ENCODE measurements at places on chromosomes 7 and 10.

GRCh38 chr10:106136175-106136574, 1028.3 kb downstream of the SORCS1 start:
- no peak for DNase-seq
- no peak overlapping the region for H3K27ac ChIP-seq
- no peaks in the 10 kb centered on the region for H3K4me1 ChIP-seq
- H3K27me3 ChIP-seq: no peaks in the 10 kb centered on the region
- H3K4me3 ChIP-seq: no peak overlapping the region

DNA sequence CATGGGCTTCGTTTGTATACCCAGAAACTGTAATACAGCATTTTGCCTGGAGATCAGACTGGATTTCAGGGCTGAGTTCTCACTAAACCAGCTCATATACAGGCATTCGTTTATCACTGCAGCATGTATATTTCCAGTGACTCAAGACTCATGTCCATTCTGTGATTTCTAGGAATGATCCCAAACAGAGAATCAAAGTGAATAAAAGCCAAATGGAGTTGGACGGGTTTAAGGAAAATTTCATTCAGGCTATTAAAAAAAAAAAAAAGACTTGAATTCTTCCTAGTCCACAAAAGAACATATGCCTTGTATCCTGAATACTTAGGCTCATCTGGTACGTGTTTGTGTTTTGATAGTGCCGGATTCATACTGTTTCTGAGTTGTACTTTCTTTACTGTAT, 46.8 kb downstream of the TET1 start:
- H3K4me1 ChIP-seq: peaks cover 2% of the 10 kb centered on the region
- H3K4me3 ChIP-seq: no peak overlapping the region
- H3K27ac ChIP-seq: no peak overlapping the region
- H3K27me3 ChIP-seq: no peaks in the 10 kb centered on the region

DNA sequence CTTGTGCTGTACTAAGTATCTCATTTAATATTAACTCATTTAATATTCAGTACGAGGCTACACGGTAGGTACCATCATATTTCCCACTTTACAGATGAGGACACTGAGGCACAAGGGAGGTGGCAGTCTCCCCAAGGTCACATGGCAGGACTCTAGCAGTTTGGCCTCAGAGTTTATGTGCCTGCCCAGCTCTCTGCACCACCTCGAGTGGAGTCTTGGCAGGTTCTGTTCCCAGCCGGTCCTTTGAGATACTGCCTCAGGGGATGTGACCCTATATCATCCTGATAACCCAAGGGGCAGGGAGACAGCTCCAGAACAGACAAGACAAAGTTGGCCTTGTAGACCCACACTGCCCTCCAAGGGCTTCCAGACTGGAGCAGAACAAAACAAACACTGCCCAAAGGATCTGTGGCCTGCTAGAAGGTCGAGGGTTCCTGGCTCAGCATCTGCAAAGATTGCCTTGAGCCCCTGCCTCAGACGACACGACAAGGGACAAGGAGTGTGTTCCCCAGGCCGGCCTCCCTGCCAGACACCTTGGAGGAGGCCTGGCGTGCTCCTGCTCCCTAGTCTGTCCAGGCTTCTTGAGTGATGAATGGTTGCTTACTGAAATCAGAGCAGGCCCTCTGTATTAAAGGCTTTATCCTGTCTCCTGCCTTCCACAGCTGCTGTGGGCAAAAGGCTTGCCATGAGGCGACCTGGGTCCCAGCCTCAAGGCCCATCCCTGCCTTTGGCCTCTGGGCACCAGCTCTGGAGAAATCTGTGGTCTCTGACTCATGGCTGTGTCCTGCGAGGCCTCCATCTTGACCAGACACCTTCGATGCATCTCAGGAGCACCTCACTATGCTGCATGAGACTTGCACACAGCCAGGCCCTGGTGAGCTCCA, 3.9 kb upstream of the PWWP2B start:
- H3K4me3 ChIP-seq: no peak overlapping the region
- DNase-seq: no peak
- H3K27ac ChIP-seq: no peak overlapping the region

GRCh38 chr10:6766131-6766801, 186.2 kb upstream of the PRKCQ start:
- no peaks in the 10 kb centered on the region for H3K4me1 ChIP-seq
- H3K27me3 ChIP-seq: no peaks in the 10 kb centered on the region
- H3K36me3 ChIP-seq: no peaks in the 10 kb centered on the region

GRCh38 chr10:83724471-83725241, 414.7 kb upstream of the GHITM start:
- no peak overlapping the region for H3K4me3 ChIP-seq
- no peak for DNase-seq
- H3K36me3 ChIP-seq: no peaks in the 10 kb centered on the region
- no peaks in the 10 kb centered on the region for H3K27me3 ChIP-seq
- no peak overlapping the region for H3K27ac ChIP-seq

GRCh38 chr7:22610951-22611757, 111.2 kb upstream of the STEAP1B start:
- H3K27ac ChIP-seq: no peak overlapping the region
- DNase-seq: no peak
- H3K27me3 ChIP-seq: no peaks in the 10 kb centered on the region
- H3K36me3 ChIP-seq: no peaks in the 10 kb centered on the region

DNA sequence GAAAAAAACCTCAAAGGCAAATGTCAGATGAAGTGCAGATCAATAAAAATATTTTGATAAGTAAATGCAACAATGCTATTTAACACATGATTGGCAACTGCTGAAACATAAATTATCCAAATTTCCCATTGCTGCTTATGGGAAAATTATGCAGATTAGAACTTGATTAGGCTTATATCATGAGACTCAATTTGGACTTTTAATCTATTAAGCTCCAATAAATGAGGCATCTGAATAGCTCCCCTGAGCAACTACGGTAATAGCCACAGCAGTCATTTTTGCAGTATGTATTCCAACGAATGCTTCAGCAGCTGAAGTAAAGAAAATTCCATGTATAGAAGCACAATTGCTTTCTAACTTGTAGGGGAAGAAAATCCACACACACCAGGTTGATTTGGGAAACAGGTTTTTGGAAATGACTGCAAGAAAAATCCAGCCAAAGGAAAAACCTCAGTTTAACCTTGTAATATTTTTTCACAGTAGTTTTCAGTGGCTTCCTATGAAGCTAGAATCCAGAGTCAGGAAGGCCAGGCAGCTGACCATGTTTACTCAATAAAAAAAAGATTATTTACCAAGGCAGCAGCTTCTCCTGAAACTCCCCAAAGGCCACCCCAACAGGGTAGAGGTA, 716.1 kb downstream of the KCNMA1 start:
- no peaks in the 10 kb centered on the region for H3K36me3 ChIP-seq
- DNase-seq: no peak
- no peak overlapping the region for H3K4me3 ChIP-seq
- H3K4me1 ChIP-seq: no peaks in the 10 kb centered on the region

GRCh38 chr10:24897326-24897926, 55.0 kb downstream of the PRTFDC1 start:
- no peaks in the 10 kb centered on the region for H3K27me3 ChIP-seq
- no peak overlapping the region for H3K4me3 ChIP-seq
- DNase-seq: peak; percentile 46
- H3K4me1 ChIP-seq: peaks cover 23% of the 10 kb centered on the region
- H3K36me3 ChIP-seq: no peaks in the 10 kb centered on the region

GRCh38 chr7:151461942-151462230, 21.9 kb upstream of the CRYGN start:
- no peaks in the 10 kb centered on the region for H3K4me1 ChIP-seq
- no peak for DNase-seq
- no peaks in the 10 kb centered on the region for H3K27me3 ChIP-seq
- H3K36me3 ChIP-seq: peaks cover 13% of the 10 kb centered on the region

GRCh38 chr7:26060733-26061677, 91.0 kb upstream of the NFE2L3 start:
- no peaks in the 10 kb centered on the region for H3K36me3 ChIP-seq
- DNase-seq: no peak
- H3K27me3 ChIP-seq: no peaks in the 10 kb centered on the region
- no peak overlapping the region for H3K27ac ChIP-seq
- H3K4me3 ChIP-seq: no peak overlapping the region
- no peaks in the 10 kb centered on the region for H3K4me1 ChIP-seq

DNA sequence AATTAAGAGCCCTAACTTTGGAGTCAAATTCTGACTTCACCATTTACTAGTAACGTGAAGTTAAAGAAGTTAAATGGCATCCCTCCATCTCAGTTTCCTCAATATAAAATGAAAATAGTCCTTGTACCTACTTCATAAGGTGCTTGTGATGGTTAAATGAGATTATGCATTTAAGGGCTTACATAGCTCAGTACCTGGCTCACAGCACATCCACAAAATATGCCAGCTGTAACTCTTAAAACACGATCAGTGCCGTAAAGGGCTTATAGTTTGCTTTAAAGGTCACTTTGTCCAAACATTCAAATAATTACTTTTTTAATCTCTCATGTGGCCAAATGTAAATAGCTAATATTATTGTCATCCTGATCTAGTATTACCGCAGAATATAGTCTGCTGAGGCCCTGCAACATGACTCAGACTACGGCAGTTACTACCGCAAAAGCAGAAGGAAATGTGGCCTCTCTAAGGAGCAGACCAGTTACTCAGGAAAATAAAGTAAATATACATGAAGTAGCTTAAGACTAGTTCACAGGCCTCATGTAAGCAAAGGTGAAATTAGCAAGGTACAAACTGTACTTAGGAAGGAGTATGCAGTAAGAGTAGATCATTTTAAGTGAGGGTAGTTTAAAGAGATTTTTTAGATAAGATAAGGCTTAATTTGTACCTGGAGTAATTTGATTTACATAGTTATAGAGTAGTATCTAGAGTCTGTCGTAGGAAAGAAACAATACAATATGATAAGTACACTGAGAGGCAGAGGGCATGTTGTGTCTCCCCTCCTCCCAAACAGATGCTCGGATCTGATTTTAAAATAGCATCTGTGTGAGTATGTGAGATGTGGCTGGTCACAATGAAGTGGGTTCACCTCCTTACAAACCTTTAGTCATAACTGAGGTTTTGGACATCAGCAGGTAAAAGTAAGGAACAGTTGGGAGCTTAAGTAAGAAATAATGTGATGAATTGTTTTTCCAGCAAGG, 13.1 kb downstream of the CASP2 start:
- H3K4me1 ChIP-seq: peaks cover 51% of the 10 kb centered on the region
- peak overlapping the region; percentile 95 for H3K27ac ChIP-seq
- no peak overlapping the region for H3K4me3 ChIP-seq

GRCh38 chr7:108525327-108525984, 479 bp downstream of the PNPLA8 start:
- H3K4me1 ChIP-seq: peaks cover 23% of the 10 kb centered on the region
- H3K27ac ChIP-seq: peak overlapping the region; percentile 99
- DNase-seq: peak; percentile 65
- peak overlapping the region; percentile 94 for H3K4me3 ChIP-seq
- H3K27me3 ChIP-seq: no peaks in the 10 kb centered on the region

GRCh38 chr10:29542723-29543122, 92.0 kb downstream of the SVIL start:
- H3K27ac ChIP-seq: no peak overlapping the region
- no peaks in the 10 kb centered on the region for H3K27me3 ChIP-seq
- H3K4me1 ChIP-seq: no peaks in the 10 kb centered on the region
- no peak overlapping the region for H3K4me3 ChIP-seq
- H3K36me3 ChIP-seq: peaks cover 4% of the 10 kb centered on the region

- H3K4me1 ChIP-seq: no peaks in the 10 kb centered on the region
- H3K27me3 ChIP-seq: no peaks in the 10 kb centered on the region
- no peak overlapping the region for H3K4me3 ChIP-seq
- no peaks in the 10 kb centered on the region for H3K36me3 ChIP-seq
- DNase-seq: no peak
- H3K27ac ChIP-seq: no peak overlapping the region
Observed at GRCh38 chr10:10642751-10643150, 374.9 kb upstream of the CELF2 start.

GRCh38 chr7:33669251-33669670, 236.1 kb upstream of the BMPER start:
- H3K4me1 ChIP-seq: no peaks in the 10 kb centered on the region
- H3K4me3 ChIP-seq: no peak overlapping the region
- no peak overlapping the region for H3K27ac ChIP-seq
- no peaks in the 10 kb centered on the region for H3K36me3 ChIP-seq
- no peaks in the 10 kb centered on the region for H3K27me3 ChIP-seq
- DNase-seq: no peak

DNA sequence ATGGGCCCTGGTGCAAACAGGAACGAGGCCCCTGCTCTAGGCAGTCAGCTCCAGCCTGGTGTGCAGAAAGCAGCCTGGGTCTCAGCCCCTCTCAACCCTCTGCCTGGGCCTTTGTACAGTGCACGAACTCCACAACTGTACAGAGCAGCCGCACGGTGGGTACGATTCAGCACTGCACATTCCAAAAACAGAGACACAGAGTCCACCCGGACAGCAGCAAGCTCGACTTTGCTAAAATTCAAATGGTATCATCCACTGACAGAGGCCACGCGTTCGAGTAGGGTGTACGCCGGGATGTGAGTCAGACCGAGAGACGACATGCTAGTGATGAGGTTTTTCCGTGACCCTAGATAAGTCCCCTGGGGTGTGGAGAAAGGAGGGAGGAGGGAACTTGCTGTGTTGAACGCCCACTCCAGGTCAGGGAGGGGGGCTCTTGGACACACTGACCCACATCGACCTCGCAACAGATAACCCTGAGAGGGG, 65.6 kb upstream of the PDGFA start:
- peaks cover 5% of the 10 kb centered on the region for H3K4me1 ChIP-seq
- H3K27me3 ChIP-seq: no peaks in the 10 kb centered on the region
- no peak overlapping the region for H3K27ac ChIP-seq
- peaks cover 5% of the 10 kb centered on the region for H3K36me3 ChIP-seq
- no peak for DNase-seq
- no peak overlapping the region for H3K4me3 ChIP-seq

DNA sequence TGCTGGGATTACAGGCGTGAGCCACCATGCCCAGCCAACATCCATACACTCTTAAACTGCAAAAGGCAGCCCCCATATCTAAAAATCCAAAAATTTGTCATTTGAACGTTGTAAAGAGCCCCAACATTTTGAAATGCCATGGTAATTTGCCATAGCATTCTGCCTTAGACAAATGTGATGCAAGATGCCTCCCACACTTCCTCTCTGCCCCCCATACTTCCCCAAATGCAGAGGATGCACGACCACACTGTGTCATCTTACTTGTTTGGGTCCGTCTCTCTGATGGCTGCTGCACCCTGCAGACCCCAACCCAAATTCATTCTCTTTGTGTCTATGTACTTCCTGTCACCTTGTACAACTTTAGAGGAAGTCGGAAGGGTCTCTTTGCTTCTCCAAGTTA, 1125.6 kb upstream of the AUTS2 start:
- H3K36me3 ChIP-seq: no peaks in the 10 kb centered on the region
- no peak overlapping the region for H3K27ac ChIP-seq
- no peak for DNase-seq
- no peaks in the 10 kb centered on the region for H3K4me1 ChIP-seq
